Stimulated activated CD4-positive, alpha-beta T cell treated with anti-CD3 and anti-CD28 coated beads, Interleukin-4, amount 100 ng/mL, for 1 hour (primary cell): ENCODE measurements at places on chromosomes 12 and 14.

DNA sequence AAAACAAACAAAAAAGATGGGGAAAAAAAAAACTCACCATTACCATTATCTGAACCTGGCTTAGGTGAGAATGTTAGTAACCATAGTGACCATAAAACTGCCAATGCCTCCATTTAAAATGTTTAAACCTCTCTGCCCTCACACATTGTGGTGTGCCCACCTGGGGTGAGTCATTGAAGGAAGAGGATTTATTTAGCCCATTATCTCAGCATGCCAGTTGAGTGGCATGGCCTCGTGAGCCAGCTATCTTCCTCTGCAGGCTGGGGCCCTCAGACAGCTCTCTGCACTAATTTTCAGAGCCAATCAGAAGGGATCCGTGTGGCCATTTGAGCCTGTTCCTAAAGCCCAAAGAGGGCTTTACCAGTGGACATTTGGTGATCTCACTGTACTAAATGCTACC lies 81.8 kb upstream of the CCDC198 start:
- DNase-seq = no peak

DNA sequence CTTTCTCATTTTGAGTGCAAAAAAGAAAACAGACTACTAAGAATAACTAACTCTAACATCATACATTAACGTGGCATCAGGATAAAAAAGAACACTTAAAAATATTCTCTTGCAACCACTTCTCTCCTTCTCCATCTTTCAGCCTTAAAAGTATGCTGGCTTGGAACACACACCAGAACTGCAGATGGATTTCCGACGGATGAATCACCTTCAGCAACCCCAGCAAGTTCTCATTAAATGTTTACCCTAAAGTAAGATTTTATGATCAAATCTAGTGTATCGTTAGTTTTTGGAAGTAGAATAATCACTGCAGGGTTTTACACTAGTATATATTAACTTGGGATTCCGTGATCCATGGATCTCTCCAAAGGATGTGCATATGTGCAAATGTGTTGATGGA lies 1.2 kb downstream of the NEK9 start:
- no peak for DNase-seq

DNA sequence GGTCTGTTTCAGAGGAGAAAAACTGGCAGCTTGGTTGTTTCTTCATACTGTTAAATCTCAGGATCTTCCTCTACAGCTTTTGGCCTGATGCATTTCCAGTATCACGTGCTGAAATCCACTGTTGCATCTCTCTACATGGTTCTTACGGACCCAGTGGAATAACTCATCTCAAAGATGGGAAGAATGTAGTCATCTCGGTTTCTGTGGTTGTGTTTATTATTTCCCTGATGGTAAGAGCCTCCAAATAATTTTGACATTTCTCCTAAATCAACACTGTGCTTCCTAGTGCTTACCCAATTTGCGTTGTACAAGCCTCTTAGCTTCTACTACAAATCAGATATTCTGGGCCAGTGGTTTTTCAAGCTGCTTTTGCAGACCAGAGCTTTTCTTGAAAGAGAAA lies 812.8 kb downstream of the C12orf50 start:
- no peak for DNase-seq

GRCh38 chr12:15859116-15859515 lies 23.1 kb upstream of the STRAP start:
- no peak for DNase-seq

DNA sequence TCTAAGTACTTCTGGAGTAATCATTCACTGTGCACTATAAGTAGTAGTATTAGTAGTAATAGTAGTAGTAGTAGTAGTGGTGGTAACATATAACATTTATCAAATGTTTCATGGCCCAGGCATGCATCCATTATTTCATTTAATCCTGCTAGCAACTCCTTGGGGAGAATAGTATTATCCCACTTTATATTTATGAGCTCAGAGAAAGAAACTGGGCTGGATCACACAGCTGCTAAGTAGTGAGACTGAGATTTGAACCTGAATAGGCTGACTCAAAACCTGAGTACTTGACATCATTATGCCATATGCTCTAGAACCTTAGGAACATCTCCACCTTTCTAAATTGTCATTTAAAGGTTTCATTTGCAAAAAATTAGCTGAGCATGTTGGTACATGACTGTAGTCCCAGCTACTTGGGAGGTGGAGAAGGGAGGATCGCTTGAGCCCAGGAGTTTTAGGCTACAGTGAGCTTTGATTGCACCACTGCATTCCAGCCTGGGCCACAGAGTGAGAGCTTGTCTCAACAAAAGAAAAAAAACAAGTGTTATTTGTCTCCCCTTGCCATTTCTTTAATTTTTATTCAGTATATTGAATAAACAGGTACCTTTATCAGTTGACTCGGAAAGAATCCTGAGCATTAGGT lies 11.4 kb upstream of the NID2 start:
- DNase-seq = no peak

- peak; percentile 27 for DNase-seq
Observed at GRCh38 chr12:47651368-47652254, 54.2 kb downstream of the RPAP3 start.

- DNase-seq = no peak
Observed at GRCh38 chr14:67140556-67140955, 48.7 kb upstream of the GARIN2 start.

DNA sequence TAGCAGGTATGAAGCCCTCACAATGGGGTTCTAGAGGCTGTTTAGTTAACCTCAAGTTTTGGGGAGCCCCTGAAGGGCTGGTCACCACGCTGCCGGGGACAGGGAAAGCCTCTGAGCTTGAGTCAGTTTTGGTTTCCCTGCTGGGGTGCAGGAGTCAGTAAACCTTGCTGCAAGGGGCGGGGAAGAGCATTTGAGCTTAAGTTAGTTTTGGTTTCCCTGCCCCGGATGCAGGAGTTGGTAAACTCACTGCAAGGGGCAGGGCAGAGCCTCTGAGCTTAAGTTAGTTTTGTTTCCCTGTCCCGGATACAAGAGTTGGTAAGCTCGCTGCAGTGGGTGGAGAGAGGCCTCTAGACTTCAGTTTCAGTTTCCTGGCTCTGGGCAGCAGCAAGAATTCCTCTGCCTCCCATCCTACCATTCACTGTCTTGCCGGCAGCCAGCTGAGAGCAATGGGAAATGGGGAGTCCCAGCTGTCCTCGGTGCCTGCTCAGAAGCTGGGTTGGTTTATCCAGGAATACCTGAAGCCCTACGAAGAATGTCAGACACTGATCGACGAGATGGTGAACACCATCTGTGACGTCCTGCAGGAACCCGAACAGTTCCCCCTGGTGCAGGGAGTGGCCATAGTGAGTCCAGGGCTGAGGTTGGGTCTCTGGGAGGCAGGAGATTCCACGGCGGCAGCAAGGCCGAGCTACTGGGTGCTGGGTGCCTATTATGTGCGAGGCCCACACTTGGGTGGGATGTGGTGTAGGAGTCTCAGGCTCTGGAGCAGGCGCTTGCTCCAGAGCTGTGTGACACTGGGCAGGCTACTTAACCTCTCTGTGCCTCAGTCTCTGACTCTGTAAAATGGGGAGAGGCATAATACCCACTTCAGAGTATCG lies at the start of gene OAS2:
Gene OAS2, plus strand, starts transcription at position 357 of the 878 bp plus-strand sequence. Its CDS starts 90 bp downstream, at position 447.
- DNase-seq = peak; percentile 68

DNA sequence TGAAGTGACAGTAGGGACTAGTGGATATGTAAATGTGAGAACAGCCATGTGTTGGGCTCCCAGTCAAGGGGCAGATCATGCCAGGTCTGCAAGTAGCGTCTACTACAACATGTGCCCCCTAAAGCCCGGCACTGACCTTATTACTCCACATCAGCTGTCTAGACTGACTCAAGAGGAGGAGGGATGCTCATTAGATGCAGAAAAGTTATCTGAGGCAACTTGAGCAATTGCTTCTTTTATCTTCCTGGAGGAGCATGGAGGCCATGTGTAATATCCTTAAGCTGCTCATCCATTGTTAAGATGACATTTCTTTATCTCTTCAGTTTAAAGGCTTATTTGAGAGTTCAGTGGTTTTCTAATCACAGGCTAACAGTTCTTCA lies 404.7 kb upstream of the FLRT2 start:
- DNase-seq = no peak

DNA sequence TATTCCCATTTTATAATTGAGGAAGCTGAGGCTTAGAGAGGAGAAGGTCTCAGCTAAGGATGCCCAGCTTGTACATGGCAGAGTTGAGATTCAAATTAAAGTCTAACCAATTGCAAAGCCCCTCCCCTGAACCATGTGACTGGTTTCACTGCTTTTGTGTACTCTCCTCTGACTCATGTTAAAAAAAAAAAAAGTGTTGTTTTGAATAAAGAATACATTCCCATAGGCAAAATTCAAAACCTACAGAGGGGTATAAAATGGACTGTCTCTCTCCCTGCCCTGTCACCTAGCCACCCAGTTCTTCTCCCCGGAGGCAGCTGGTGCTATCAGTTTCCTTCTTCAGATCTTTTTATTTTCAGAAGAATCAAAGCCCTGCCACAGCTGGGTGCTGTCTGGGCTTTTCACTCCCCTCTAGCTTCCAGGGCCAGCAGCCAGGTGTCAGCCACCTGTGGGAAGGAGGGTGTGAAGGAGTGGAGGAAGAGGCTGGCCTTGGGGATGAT lies 5.4 kb downstream of the PSMD9 start:
- DNase-seq = no peak

DNA sequence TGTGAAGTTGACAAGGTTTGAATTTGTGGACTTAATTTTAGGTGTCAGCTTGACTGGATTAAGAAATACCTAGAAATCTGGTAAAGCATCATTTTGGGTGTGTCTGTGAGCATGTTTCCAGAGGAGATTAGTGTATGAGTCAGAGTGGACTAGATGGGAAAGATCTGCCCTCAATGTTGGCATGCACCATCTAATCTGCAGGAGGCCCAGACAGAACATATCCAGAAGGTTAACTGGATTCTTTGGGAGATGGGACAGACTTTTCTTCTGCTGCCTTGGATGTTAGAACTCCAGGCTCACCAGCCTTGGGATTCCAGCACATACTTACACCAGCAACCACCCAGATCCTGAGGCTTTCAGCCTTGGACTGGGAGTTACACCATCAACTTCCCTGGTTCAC lies 14.1 kb downstream of the SGPP1 start:
- DNase-seq = no peak

- no peak for DNase-seq
Observed at GRCh38 chr14:71701990-71702389, 230.2 kb upstream of the RGS6 start.

DNA sequence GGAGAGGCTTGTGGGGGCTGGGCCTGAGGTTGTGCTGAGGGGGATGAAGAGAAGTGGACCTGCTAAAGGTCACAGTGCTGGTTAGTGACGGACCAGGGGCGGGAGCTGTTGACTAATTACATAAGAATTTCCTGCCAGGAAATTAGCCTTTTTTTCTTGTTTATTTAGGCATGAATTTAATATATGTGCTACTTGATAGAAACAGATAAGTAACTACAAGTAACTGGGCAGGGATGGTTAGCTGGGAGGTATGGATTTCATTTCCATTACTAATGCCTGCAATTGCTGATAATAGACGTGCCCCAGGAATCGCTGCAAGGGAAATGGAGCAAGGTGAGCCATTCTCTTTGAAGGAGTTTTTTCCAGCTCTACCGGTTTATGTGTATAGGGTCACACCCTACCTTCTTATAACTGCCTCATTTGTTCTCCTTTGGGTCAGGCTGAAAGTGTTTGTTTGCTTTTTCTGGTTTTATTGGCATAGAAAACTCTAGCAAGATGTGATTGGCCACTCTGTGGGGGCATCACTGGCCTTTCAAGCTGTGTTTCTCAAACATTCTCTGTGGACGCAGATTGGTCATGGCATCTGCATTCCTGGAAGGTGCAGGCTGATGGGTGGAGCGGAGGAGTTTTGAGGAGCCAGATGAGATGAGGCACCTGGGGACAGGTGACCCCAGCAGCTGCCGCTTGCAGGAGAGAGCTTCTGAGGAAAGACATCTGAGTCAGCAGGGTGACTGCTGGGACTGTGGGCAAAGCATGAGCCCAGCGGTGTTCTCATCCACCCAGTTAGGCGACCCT lies 19.0 kb upstream of the GPRC5A start:
- no peak for DNase-seq

- no peak for DNase-seq
Observed at GRCh38 chr12:24057920-24058476, 108.5 kb upstream of the SOX5 start.

GRCh38 chr12:117688446-117688845 lies 280.3 kb downstream of the KSR2 start:
- no peak for DNase-seq

DNA sequence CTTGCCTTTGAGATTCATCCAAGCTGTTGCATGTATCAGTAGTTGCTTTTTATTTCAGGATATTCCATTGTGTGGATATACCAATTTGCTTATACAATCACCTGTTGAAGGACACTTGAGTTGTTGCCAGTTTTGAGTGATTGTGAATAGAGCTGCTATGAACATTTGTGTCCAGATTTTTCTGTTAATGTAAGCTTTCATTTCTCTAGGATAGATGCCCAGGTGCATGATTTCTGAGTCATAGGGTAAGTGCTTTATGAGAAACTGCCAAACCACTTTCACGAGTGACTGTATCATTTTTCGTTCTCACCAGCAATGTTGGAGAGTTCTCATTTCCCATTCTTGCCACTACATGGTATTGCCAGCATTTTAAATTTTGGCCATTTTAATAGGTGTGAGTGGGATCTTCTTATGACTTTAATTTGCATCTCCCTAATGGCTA lies 434.6 kb upstream of the RGS6 start:
- DNase-seq = no peak

DNA sequence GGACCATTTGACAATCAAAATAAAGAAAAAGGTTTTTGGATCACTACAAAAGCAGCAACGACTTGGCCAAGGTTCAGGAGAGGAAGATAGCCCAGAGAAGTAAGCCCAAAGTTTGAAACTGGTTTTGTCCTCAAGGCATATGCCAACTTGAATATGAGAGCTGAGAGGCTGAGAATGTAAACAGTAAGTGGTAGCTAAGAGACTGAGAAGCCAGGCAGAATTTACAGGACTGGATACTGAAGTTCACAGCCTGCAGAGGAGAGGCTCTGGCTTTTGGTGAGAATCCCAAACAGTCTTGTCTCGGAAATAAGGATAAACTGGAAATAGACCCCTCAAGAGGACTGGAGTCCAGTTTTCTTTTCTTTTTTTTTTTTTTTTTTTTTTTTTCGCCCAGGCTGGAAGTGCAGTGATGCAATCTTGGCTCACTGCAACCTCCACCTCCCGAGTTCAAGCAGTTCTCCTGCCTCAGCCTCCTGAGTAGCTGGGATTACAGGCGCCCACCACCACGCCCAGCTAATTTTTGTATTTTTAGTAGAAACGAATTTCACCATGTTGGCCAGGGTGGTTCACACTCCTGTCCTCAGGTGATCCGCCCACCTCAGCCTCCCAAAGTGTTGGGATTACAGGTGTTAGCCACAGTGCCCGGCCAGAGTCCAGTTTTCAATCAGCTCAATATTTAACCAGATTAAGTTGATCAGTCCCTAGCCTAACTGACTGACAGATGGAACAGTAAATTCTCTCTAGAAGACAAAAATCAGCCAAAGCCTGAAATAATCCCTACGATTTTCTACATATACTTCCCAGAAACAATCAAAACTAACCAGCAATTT lies 82.6 kb upstream of the COCH start:
- DNase-seq = no peak

DNA sequence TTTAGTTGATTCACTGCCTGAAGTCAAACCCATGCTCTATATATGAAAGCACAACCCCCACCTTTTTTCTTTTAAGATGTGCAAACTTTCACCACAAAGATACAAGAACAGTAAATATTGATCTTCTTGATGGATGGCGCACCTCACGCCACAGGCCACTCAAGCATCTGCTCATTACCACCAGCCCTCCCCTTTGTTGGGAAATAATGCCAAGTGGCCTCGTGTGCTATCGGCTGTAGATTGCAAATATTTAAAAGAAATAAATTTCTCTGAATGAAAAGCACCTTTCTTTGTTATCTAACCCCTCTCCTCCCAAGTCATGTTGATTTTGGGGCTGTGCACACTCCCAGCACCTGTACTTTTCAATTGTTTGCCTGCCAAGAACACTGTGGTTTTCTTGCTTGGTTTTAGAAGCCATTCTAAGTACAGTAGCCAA lies 122.7 kb downstream of the C12orf42 start:
- DNase-seq = no peak
